Activated CD4-positive, alpha-beta T cell treated with anti-CD3 and anti-CD28 coated beads for 1 hour (primary cell): ENCODE measurements at places on chromosomes 1 and 21.

- DNase-seq, result no peak
Observed at GRCh38 chr1:33893147-33893830, 29.4 kb downstream of the HMGB4 start.

DNA sequence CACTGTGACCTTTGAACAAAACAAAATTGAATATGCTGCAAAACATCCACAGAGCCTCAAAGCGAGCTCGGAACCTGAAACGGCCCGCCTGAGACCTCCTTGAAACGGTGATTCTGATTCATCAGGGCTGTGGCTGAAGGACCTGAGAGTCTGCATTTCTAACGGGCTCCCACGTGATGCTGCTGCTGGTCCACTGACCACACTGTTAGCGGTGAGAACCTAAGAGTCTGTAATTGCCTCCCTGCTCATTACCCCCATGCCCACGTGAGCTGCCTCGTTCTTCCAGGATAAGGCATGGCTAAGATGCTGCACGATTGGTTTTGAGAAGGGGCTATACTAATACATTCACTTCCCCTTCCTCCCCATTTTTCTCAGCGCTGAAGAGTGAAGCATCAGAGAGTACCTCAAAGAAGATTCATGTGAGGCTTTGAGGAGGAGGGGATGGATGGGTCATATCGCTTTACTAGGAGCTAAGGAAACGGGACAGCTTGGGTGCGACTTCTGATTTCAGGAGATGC is 9.7 kb downstream of the TLR5 start:
- DNase-seq, result no peak

DNA sequence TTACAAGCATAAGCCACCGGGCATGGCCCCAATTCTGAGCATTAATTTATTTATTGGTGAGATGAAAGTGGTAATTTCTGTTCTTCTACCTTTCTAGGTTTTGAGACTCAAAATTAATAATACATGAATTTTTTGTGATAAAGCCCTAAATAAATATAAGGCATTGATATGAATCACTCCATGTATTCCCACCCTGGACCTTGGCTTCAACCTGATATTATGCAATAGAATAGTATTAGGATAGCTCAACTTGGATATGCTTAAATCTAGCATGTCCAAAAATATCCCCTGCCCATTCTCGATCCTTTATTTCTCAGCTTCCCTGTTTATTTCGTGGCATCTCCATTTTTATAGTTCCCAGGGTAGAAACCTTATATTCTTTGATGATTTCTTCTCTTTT is 2.5 kb downstream of the AGL start:
- no peak for DNase-seq

DNA sequence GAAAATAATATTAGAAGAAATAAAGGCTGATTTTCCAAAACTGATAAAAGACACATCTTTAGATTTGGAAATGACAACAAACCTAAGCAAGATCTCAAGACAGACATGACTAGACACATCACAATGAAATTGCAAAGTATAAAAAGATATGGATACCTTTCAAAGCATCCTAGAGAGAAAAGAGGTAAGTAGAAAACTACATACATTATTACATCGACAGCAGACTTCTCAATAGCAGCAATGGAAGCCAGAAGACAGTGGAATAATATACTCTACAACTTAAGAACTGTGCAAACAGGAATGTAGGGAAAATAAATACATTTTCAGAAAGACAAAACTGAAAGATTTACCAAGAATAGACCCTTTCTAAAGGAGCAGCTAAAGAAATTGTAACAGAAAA is 50.2 kb downstream of the DENND1B start:
- no peak for DNase-seq

DNA sequence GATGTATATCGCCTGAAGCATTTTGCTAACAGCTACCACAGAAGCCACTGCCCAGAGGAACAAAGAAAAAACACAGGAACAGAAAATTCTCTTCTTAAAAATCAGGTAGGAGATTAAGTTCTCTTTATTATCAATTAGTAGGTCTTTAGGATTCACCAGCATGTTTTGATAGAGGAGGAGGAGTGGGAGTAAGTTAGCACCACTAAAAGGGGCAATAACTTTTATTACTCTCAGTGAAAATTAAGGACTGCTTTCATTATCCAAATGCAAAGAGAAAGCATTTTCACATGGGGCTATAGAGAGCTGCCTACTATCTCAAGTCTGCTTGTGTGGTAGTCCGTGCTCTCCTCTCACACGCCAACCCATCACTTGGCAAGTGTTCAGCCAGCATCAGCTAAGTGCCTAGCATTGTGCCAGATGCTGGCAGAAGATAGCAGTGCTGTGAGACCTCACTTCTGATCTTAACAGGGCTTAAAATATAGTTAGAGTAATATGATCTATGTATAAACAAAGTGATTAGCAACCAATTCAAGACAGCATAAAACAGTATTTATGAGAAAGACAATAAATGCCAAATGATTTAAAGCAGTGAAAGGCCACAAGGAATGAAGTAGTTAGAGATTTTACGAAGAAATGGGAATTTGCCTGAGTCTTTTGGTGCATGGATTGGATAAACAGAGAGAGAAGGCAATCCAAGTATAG is 39.8 kb downstream of the ASTN1 start:
- no peak for DNase-seq

DNA sequence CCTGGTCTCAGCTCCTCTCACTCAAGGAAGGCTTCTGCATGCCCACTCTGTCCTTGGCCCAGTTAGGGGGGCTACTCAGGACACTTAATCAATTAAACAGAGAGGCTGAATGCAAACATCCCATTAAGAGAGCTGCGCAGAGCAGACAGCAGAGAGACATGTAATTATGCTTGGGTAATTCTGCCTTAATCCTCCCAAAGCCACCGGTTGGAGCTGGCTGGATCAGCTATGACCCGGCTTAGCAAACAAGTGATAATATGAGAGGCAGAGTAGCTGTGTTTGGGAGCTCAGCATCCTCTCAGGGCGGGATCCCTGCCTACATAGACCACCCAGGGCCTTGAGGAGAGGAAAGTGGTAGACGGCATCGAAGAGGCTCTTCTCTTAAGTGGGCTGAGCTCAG is 183.2 kb downstream of the GRIK3 start:
- DNase-seq, result no peak

DNA sequence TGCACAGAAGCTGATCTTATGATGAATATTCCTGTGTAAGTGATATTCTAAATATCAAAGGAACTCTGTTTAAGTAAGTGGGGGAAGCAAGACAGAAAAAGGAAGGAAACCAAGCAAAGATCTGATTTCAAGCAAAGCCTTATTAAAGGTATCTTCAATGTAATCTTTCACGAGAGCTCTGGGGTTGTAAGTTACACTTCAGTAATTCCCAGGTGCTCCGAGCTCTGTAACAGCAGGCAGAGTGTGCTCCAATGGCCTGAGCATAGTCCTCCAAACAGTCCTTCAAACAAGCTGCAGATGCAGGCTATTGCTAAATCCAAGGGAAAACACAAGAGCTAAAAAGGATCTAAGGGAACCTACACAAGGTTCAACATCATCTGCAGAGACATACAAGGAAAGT is 949.7 kb upstream of the TMPRSS15 start:
- DNase-seq, result no peak

GRCh38 chr1:59730759-59731478 is 83.8 kb upstream of the HOOK1 start:
- DNase-seq, result no peak

GRCh38 chr1:55848906-55849305 is 633.7 kb upstream of the USP24 start:
- DNase-seq, result no peak

DNA sequence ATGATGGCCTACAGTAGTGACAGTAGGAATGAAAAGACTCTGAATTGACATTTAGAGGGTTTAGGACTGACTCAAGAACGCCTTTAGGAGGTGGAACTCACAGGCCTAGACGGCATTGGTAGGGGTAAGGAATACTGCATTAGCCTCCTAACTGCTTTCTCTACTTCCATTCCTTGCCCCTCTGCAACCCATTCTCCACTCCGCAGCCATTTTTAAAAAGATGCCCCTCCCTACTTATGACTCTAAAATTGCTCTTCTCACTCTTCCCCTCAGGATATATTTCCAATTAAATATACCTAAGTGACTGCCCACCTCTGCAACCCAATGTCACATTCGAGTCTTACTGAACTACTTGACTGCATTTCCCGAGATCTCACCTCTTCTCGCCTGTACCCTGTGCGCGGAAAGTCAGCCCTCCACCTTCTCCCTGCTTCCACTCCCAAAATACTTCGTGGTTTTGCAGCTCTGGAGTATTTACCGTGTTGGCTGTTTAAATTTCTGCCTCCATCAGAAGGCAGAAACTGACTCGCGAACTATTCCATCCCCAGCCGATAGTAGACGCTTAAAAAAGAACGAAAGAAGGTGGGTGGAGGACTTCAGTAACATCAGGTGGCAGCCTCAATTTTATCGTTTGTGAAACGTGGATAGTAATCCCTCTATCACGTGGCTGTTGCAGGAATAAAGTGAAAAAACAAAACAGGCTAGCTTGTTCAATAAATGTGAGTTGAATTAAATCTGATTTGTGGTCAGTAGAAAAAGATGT is 1.1 kb upstream of the YBX1 start:
- DNase-seq, result no peak

GRCh38 chr21:26837539-26837938 is 7.7 kb downstream of the ADAMTS1 start:
- no peak for DNase-seq

- DNase-seq, result no peak
Observed at GRCh38 chr1:111813440-111814304, 58.0 kb downstream of the DDX20 start.

DNA sequence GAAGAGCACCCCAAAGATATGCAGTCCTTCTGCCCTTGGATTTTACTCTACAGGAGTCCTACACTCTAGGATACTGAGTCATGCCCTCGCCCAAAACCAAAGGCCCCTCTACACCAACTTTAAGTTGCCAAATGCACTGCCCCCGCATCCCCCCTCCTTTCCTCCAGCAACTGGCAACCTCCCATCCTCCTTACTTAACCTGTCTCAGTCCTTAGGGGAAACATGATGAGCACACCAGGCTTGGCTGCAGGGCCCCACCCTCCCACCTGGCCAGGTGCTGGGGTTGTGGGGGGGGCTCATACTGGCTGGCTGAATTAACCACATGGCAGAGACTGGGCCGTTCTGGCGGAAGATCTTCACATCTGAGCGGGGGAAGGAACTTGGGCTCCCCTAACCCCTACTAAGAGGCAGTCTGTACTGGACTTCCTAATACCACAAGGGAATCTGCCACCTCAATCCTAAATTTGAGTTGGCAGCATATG is 1.2 kb downstream of the HDGF start:
- no peak for DNase-seq

GRCh38 chr1:151618470-151618869 is 6.6 kb downstream of the SNX27 start:
- no peak for DNase-seq

DNA sequence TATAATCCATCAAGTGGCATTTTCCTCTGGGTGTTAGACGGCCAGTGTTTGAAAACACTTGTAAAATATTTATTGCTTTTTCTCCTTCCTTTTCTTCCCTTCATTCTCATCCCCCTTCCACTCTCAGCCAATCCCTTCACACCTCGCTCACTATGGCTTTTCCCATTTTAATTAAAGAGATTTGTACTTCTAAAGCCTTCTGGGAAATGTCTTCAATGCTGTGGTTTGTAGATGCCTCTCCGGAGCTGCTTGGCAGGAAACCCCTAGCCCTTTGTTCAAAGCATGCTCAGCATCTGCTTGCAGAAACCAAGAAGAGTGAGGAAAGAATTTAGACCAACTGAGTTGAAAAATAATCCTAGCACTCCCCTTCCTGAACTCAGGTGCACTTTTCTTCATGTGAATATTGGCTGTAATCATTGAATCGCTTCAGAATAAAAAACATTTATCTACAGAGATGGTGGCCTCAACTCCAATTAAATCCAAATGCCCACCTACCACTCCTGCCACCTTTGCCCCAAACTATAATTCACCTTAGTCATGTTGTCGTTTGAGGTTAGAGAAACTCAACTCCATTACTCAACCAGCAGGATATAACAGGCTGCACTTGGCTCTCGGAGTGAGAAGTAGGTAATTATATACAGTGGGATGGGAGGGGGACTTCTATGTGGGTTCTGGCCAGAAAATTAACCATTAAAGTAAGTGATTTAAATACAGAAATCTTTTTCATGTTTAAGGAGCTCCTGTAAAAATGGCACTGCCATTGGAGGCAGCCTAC is 659.4 kb upstream of the CAMK1G start:
- DNase-seq, result no peak

GRCh38 chr1:199041173-199041914 is 402.5 kb downstream of the PTPRC start:
- DNase-seq, result no peak

- no peak for DNase-seq
Observed at GRCh38 chr1:86992861-86993260, 78.4 kb downstream of the HS2ST1 start.

DNA sequence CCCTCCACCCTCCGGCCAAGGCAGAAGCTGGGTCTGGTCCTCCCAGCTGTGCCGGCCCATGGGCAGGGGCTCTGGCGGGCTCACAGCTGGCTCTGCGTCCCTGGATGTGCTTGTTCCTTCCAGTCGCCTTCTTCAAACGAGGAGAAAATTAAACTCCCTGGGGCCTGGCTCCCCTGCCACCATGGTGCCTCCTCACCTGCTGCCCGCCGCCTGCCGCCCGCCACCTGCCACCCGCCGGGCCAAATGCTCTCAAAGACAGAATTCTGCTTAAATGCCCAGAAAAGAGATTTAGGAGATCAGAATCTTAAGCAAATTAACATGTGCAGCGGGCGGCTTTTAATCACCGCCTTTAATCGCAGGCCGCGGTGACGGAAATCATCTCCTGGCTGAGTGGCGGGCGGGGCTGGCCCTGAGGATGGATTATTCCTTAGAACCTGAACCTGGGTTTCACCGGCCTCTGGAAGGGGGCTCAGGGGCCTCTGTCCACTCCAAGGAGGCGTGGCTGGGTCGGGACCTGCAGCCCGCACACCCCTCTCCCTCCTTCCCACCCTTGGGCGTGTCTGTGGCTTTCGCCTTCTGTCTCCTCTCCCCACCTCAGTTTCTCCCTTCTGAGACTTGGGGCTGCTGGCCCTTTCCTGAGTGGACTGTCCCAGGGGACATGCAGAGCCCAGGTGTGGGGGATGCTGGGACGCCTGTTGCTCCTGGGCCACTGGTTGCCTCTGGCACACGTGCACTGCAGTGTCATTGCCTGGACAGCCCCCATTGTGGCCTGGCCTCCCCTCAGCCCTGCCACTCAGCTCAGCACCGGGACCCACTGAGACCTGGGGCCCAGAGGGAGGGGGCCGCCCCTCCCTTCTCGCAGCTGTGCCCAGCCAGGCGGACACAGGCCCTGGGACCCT is 10.5 kb upstream of the PLCH2 start:
- DNase-seq, result no peak

GRCh38 chr1:227919906-227920305 is 27.8 kb downstream of the WNT9A start:
- DNase-seq, result no peak
